ENCODE measurements at places on chromosomes 3 and 15.

GRCh38 chr3:152192050-152192449 is 76.7 kb upstream of the MBNL1 start:
- no peak for DNase-seq

DNA sequence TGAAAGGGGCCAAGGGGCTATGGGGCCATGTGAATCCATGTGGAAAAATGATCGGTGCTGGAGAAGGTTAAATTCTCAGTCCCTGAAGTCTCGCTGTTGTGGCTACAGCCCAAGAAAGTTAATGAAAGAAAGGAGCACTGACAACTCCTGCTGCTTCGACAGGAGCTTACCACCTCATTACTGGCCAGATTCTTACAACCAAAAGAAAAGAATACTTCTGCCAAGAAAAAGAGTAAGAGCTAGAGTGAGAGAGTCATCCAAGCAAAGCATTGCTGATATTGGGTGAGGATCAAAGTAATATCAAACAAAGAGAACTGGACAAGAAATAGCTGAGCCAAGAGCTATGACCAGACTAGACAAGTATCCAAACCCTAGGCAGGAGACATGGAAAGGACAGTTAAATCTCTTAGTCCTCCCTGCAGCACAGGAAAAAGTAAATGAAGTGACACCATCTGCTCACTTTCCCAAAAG is 348.4 kb upstream of the PLSCR5 start:
- no peak for DNase-seq

DNA sequence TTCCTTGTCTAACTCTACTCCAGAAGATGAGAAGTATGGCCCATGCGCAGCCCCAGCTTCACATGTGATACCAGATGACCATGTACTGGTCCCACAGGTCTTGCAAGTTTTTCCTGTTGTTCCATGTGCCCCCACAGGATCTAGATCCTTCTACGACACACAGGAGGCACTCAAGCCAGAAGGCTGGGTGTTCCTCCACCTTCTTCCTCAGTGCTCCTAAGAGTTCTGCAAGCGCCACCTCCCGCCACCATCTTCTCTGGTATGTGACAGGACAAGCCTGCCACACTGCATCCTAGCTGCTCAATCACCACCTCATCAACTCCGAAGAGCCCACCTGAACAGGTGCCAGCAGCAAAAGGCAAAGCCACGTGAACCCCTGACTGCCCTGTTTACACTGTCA is 43.1 kb downstream of the XXYLT1 start:
- no peak for DNase-seq

- DNase-seq: no peak
Observed at GRCh38 chr3:61387817-61388216, 136.6 kb upstream of the FHIT start.
